Activated T-cell treated with anti-CD3 and anti-CD28 coated beads for 1 hour (primary cell): ENCODE measurements at places on chromosomes 12 and 14.

DNA sequence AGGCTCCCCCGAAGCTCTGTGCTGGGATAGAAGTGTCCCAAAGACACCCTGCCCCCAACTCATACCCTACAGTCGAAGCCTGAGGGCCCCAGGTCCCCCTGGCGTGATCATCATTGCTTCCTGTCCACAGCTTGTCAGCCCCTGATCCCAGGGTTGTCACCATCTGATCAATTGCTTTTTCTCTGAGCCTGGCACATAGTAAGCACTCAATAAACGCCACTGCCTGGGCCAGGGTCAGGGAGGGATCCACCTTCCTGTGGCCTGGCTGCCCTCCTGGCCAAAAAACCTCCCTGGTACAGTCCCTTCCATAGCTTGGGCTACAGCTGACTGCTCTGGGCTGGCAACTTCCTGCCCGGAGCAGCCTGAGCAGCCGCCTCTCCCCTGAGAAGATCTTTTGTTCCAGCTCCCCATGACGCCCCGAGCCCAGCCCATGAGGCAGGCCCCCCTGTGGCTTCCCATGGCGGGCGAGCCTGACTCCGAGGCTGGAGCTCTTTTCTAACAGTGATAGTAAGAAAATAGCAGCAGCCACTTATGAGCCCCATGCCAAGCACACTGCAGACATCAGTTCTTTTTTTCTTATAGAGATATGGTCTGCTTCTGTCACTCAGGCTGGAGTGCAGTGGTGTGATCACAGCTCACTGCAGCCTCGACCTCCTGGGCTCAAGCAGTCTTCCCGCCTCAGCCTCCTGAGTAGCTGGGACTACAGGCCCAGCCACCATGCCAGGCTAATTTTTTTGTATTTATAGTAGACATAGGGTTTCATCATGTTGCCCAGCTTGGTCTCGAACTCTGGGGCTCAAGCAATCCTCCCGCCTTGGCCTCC, 6.5 kb downstream of the SH2B3 start:
- DNase-seq = no peak

GRCh38 chr12:102372087-102372486, 108.3 kb downstream of the IGF1 start:
- DNase-seq = no peak

GRCh38 chr12:94228488-94228907, 80.1 kb downstream of the PLXNC1 start:
- no peak for DNase-seq

DNA sequence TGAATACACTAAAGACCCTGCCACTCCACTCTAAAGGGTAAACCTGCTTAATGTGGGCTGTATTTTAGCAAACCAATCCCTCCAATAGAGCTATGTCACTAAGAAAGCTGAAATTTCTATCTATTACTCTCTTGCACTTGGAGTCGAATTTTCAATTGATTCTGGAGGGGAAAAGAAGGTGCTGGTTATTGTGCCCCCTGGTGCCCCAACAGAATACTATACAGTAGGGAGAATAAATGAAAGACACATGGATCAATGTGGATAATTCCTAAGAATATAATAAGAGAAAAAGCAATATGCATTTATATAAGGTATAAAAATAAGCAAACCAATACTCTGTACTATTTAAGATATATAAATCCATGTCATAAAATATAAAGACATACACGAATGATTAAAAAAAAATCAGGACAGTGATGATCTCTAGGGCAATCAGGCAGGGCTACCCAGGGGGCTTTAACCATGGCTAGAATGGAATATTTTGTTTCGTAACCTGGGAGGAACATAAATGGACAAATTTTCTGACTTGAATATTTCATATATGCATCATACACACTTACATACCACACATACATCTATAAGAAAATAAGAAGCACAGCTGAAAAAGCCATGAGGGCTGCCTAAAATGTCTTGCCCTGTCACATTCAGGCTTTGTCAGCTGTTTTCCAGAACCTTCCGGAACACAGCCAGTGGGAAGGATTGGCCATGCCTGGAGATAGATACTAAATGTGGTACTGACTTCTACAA, 54.4 kb downstream of the EFCAB11 start:
- DNase-seq = no peak

DNA sequence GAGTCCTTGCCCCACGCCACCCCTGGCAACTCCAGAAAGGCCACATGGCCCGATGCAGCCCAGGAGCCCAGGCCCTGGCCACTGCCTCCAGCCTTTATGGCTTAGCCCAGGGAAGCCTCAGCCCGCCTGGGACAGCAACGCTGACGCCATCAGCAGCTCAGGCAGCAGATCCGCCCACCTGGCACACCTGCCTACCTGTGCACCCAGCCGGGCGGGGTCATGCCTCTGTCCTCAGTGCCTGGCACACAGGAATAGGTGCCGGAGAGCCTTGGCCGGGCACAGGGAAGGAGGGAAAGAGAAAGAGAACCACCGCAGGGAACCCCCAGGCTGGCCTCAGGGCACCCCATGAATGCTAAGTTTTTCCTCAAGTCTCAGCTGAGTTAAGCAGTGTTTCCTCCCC, 21.1 kb downstream of the BEGAIN start:
- no peak for DNase-seq

DNA sequence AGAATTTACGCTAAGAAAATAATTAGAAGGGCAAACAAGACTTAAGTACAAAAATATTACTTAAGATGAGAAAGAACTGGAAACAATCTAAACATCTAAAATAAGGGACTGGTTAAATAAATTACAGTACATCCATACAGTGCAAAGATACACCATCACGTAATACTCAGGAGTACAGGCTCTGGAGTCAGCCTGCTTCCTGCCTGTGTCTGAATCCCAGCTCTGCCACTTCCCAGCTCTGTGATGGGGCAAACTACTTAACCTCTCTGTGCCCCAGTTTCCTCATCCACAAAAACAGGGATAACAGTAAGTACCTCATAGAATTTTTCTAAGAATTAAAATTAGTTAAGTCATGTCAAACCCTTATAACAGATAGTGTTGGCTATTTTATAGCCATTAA, 36.0 kb downstream of the PPTC7 start:
- no peak for DNase-seq

DNA sequence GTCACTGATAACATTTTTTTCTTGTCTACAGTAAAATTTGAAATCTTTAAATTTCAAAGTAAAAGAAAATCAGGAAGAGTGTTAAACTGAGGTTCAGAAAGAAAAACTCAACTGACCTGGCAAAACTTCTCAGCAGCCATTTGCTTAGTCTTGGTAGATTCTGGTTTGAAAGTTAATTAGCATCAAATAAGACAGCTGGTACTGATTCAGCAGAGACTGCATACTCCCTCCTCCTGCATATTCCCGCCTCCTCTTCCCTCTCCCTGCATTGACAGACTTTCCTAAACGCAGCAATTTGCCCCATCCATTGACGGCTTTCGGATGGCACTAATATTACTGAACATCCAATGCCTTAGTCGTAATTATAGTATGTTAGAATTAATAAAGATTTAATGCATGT, 520.8 kb downstream of the FLRT2 start:
- DNase-seq = no peak

DNA sequence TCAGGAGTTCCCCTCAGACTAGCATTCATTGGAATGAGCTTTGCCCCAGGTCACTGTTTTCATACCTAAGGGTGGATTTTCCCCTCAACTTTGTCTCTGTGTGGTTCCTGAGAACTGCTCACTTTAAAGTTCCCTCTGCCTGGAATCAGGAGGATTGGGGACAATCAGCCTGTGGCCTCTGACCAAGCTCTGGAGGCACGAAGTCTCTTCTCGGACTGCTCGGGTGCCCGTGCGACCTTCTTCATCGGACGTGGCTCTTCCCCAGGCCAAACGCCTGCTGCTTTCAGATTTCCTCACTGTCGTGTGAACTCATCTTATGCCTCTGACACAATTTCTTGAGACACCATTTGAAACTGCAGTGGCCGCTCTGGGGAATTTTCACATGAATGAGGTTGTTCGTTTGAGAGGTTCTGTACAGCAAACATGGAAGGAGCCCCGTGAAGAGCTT, 153.7 kb upstream of the PZP start:
- DNase-seq = no peak

- no peak for DNase-seq
Measured at GRCh38 chr12:77032406-77032805, 33.0 kb downstream of the E2F7 start.
